ENCODE measurements at places on chromosomes 2 and 18.

DNA sequence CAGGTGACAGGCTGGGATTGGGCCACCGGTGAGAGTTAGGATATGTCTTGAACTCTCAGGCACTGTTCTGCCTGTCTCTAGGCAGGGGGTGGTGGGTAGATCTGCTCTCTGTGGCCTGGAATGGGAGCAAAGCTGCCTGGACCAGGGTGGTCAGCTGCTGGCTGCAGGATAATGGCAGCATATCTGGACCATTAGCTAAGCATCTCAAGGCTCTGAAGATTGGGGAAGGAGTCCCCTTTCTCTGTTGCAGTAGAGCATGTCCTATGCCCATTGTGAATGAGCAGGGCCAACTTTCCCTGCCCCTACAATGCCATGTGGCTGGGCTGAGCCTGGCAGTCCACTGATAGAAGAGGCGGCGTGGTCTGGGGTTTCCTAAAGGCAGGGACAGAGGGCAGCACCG lies 34.6 kb downstream of the LOXHD1 start:
- peaks cover 12% of the 10 kb centered on the region for H3K4me1 ChIP-seq
- no peak overlapping the region for H3K4me3 ChIP-seq
- no peaks in the 10 kb centered on the region for H3K36me3 ChIP-seq
- DNase-seq = no peak

- DNase-seq = no peak
- no peak overlapping the region for H3K27ac ChIP-seq
- H3K4me3 ChIP-seq = no peak overlapping the region
- H3K36me3 ChIP-seq = no peaks in the 10 kb centered on the region
Measured at GRCh38 chr2:15436195-15436594, 124.9 kb downstream of the NBAS start.

DNA sequence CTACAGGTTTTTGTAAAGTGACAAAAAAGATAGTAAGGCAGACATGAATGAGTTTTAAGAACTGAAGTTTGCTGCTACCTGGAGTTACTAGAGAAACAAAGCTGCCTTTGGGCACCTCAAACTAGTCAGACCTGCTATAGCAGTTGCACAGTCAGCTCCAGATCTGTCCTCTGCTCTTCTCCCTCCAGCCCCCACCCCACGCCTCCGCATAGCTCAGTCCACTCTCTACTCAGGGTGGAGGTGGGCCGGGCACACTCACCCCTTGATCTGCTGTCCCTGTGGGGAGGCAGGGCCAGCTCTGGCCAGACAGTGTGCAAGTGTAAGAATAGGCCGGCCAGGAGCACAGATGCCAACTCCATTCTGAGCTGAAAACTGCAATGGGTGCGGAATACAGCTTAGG lies 4.1 kb downstream of the SERTAD2 start:
- no peaks in the 10 kb centered on the region for H3K36me3 ChIP-seq
- H3K27ac ChIP-seq = peak overlapping the region; percentile 53
- no peaks in the 10 kb centered on the region for H3K4me1 ChIP-seq
- no peak overlapping the region for H3K4me3 ChIP-seq
- no peak for DNase-seq

DNA sequence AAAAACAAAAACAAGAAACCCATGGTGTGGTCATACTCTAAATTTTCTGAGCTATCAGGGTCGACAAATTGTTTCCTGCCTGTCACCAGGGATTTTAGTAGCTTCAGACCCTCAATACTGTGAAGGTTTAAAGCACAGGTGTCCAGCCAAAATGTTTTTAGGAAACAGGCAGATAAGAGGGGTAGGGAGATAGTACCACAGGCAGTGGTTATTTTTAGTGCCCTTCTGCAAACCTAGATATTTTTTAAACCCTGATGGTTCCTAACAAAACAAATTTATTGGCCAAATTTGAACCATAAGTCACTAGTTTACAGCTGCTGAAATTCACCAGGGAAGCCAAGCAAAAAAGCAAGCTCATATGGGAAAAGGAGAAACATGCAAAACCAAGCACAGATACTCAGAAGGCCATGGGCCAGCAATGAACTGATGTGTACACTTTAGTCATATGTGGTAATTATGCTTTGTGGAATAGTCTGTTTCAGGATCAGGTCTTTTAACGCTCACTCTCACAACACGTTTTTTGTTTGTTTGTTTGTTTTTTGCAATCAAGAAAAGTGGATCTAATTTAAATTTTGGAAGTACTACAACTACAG lies 156.8 kb upstream of the STK17B start:
- H3K4me3 ChIP-seq = no peak overlapping the region
- DNase-seq = no peak
- H3K36me3 ChIP-seq = no peaks in the 10 kb centered on the region
- H3K27me3 ChIP-seq = no peaks in the 10 kb centered on the region
- no peak overlapping the region for H3K27ac ChIP-seq

GRCh38 chr2:218644721-218645120 lies 14.7 kb downstream of the ZNF142 start:
- no peaks in the 10 kb centered on the region for H3K4me1 ChIP-seq
- no peak overlapping the region for H3K4me3 ChIP-seq
- no peak for DNase-seq
- H3K36me3 ChIP-seq = peaks cover 96% of the 10 kb centered on the region
- no peak overlapping the region for H3K27ac ChIP-seq

GRCh38 chr2:216683846-216684245 lies 11.5 kb downstream of the IGFBP5 start:
- peak overlapping the region; percentile 93 for H3K27ac ChIP-seq
- H3K27me3 ChIP-seq = no peaks in the 10 kb centered on the region
- peaks cover 98% of the 10 kb centered on the region for H3K4me1 ChIP-seq
- peak; percentile 95 for DNase-seq
- H3K4me3 ChIP-seq = no peak overlapping the region

GRCh38 chr2:168328421-168328820 lies 81.0 kb upstream of the STK39 start:
- DNase-seq = no peak
- no peaks in the 10 kb centered on the region for H3K4me1 ChIP-seq
- no peaks in the 10 kb centered on the region for H3K36me3 ChIP-seq
- H3K27me3 ChIP-seq = no peaks in the 10 kb centered on the region
- H3K27ac ChIP-seq = no peak overlapping the region
- H3K4me3 ChIP-seq = no peak overlapping the region

DNA sequence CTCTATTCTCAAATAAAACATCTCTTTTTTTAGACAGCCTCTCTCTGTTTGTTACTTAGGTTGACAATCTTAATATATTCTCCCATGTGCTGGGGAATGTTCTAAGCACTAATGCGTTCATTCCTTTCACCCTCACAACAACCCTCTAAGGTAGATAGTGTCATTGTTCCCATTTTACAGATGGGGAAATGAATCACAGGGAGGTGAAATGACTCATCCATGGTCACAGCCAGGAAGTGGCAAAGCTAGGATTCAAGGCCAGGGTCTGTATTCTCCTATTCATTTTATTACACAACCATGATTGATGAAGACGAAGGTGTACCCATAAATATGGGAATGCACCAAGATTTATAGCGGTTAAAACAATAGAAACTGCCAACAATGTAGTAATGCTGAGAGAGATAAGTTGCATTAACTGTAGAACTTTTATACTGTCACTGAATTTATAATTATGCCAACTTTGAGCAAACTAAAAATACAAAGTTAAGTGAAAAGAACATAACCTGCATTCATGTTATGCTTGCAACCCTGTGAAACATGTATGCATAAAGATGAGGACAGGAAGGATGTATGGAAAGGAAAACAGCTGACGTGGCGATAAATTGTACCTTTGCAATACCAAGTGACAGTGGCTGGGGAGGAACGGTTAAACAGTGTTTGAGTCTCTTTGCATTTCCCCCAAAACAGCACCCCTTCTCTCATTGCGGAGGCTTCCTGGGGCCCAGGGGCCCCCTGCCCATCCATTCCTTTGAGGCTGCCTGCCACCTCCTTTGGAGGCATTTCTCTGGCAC lies 257.7 kb upstream of the AGAP1 start:
- no peak for DNase-seq
- H3K36me3 ChIP-seq = no peaks in the 10 kb centered on the region
- no peaks in the 10 kb centered on the region for H3K27me3 ChIP-seq
- peaks cover 5% of the 10 kb centered on the region for H3K4me1 ChIP-seq
- no peak overlapping the region for H3K4me3 ChIP-seq

GRCh38 chr2:70160545-70160944 lies 30.3 kb downstream of the C2orf42 start:
- H3K4me1 ChIP-seq = no peaks in the 10 kb centered on the region
- no peak overlapping the region for H3K4me3 ChIP-seq
- no peak overlapping the region for H3K27ac ChIP-seq
- H3K27me3 ChIP-seq = no peaks in the 10 kb centered on the region

DNA sequence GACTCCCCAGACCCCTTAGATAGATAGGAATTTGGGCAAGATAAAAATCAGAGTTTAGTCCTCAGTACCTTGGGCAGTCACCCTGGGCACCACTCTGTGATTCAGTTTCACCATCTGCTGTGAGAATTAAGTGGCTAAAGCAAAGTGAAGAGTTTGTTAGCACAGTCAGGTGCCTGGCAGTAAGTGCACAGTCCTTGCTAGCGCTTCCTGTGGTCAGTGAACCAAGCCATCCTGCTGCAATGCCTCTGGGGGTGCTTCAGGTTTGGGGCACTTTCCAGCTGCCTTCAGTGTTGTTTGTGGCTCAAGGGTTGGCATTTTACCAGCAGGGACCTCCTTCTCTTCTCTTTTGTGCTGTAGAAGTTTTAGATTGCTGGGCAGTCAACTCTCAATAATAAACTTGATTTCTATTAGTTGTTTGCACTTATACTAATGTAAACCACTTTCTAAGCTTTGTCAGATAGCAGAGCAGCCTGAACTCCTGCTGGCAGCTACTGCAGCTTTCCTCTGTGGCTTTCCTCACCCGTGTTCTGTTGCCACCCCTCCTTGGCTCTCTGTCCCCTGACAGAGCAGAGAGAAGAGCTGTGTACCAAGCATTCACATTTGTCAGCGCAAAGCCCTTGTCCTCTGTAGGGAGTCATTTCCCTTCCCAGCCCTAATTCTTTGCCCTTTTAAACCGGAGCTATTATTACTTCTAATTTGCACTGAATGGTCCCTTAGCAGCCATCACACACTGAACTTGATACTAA lies 48.4 kb upstream of the RMP24 start:
- no peak overlapping the region for H3K4me3 ChIP-seq
- no peaks in the 10 kb centered on the region for H3K27me3 ChIP-seq
- DNase-seq = no peak
- H3K36me3 ChIP-seq = no peaks in the 10 kb centered on the region
- no peak overlapping the region for H3K27ac ChIP-seq
- H3K4me1 ChIP-seq = no peaks in the 10 kb centered on the region

DNA sequence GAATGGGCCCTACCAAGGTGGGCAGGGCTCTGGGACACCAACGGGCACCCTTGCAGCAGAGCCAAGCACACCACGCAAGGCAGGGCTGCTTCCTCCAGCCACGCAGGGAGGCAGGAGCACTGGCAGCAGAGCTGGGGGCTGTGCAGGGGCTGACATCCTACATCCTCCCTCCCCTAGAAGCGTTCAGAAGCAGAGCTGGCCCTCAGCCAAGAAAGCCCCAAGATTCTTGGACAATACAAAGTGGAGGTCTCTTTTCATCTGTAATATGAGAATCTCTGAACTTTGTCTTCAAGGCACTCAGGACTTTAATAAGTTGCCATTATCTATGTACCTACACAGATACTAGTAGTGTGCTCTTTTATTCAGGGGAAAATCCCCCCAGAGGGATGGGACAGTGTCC lies 128.1 kb upstream of the AGAP1 start:
- DNase-seq = no peak
- no peaks in the 10 kb centered on the region for H3K4me1 ChIP-seq
- H3K27me3 ChIP-seq = no peaks in the 10 kb centered on the region
- H3K4me3 ChIP-seq = no peak overlapping the region
- H3K36me3 ChIP-seq = no peaks in the 10 kb centered on the region

DNA sequence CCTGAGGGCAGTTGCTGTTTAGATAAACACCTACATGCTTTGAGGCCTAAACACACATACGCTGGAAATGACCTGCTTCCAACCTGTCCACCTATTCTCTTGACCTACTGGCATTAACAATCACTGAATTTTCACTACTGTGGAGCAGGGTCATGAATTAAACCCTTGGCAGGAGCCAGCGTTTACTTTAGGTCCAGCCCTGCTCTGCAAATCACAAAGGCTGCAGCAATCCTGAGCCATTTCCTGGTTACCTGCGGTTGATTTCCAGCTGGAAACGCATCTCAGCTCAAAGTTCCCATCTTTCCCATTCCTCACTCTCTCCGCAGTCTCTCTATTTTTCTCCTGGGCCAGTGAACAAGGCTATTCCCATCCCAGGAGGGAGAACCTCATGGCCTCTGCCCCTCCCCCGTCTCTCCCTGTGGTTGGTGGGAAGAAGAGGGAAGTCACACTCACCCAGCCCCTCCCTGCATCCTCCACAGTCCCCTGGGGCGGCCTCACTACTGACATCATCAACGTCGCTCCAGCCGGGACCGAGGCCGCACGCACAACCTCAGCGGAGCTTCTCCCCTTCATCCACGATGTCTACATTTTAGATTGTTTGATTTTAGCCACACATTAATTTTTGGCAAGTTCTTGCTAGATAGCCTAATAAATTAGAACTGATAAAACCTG lies 84.5 kb upstream of the SNTG2 start:
- no peak overlapping the region for H3K4me3 ChIP-seq
- H3K27ac ChIP-seq = no peak overlapping the region
- H3K27me3 ChIP-seq = peaks cover 43% of the 10 kb centered on the region
- DNase-seq = no peak
- no peaks in the 10 kb centered on the region for H3K4me1 ChIP-seq

GRCh38 chr2:45119038-45119437 lies 109.8 kb upstream of the SIX2 start:
- no peaks in the 10 kb centered on the region for H3K4me1 ChIP-seq
- H3K27ac ChIP-seq = no peak overlapping the region
- H3K36me3 ChIP-seq = no peaks in the 10 kb centered on the region
- H3K4me3 ChIP-seq = no peak overlapping the region
- no peaks in the 10 kb centered on the region for H3K27me3 ChIP-seq
- DNase-seq = no peak

DNA sequence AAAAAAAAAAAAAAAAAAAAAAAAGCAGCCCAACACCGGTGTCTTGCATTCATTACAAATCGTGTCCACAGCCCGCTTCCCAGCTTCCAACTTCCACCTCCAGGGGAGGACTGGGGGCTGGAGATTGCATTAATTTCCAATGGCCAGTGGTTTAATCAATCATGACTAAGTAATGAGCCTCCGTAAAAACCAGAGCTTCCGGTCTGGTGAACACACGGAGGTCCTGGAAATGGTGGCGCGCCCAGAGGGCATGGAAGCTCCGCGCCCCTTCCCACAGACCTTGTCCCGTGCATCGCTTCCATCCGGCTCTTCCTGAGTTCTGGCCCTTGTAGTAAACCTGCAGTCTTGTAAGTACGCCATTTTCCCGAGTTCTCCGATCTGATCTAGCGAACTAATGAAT lies 43.6 kb downstream of the EEF1B2 start:
- no peak overlapping the region for H3K4me3 ChIP-seq
- H3K4me1 ChIP-seq = no peaks in the 10 kb centered on the region
- H3K27ac ChIP-seq = no peak overlapping the region

Measured in sigmoid colon (tissue), 7 donors.